AG08395 (cell line): ENCODE measurements at places on chromosomes 3 and 15.
A peak's percentile ranks its signal among the peaks of the same experiment; 100 is the strongest.

DNA sequence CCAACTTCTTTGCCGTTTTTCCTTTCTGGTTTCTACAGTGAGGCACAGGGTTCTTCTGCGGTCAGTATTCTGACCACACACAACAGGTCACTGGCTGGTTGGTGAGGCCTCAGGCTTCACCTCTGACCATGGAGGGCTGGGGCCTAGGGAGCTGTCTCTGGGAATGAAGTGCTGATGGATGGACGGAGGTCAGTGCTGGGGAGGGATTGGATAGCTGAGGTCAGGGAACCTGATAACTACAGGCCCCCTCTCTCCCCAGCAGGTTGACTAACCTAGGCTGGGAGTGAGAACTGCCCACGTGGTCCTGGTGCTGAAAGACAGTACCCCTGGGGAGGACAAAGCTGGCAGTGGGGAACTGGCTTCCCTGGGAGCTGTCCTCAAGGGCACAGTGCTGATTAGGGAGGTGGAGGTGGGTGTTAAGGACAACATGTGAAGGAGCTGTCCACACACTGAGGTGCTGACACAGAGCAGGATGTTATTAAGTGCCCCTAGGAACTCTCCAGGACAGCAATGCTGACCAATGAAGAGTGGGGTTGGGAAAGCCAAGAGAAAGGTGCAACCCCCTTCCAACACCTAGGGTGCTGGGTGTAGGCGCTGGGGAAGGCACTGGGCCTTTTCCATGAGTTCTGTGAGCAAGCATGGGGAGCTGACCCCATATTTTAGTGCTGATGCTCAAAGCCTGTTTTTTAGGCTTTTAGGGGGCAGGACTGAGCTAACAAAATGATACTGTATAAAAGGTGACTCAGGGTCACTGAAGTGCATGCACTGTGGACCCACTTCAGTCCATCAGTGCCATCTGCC is 45.2 kb downstream of the ATP2B2 start:
- DNase-seq = peak; percentile 70

DNA sequence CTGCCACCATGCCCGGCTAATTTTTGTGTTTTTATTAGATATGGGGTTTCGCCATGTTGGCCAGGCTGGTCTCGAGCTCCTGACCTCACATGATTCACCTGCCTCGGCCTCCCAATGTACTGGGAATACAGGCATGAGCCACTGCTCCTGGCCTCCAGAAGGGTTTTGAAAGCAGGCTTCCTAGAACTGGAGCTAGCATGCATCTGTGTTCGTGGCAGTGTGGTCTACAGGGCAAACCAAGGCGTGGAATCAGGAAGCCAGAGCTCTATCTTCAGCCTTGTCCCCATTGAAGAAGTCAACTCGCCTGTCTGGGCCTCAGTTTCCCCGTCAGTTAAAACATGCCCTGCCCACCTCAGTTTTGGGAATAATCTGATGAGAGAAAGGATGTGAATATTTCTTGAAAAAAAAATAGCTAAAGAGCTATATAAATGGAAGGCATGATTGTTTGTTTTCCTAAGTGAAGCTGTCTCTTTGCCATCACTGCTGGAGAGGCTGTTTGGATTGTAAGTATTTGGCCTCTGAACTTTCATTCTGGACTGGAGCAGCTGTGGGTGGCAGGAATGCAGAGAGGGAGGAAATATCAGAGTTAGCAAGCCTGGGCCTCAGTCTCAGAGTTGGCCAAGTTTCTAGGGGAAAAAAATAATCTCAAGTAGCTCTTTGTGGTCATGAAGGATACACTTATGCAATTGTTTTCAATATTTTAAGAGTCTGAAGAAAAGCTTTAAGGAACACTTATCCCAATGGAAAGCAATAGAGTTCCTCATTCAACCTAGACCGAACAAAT is 36.5 kb upstream of the UACA start:
- DNase-seq = peak; percentile 91

GRCh38 chr3:195613468-195614069 is 29.8 kb upstream of the APOD start:
- DNase-seq = peak; percentile 80

DNA sequence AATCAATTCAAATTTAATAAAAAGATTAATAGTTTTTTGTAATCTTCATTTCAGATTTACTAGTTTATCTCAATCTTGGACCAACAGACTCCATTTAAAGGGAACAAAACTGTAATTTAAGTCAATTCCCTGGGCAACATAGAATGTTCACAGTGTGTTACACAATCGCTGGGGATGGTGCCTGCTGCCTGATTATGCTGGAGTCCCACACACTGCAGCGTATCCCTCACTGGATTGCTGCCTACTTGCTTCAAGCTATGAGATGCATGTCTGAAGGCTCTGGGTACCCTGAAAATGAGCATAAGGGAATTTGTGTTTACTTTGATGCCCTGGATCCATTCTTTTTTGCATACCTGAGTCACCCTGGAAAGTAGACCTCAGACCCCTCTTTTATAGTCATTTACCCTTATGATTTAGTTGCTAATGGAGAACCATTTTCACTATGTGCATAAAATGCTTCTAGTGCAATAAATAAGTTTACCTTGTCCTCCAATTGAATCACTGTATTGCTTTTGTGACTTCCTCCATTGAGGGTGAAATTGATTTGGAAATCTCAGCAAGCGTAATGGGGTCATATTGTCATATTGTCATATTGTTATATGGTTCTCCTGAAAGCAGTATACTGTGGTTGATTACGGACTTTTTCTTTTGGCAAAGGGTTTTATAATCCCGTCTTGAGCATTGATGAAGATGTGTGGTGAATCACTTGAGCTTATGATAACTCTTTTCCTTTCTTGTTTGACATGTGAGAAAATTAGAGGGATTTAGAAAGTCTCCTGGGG is 35.9 kb downstream of the ITPR1 start:
- DNase-seq = no peak
